ENCODE measurements at places on chromosomes 12 and 14.

GRCh38 chr12:3761116-3761735 lies 8.3 kb upstream of the CRACR2A start:
- DNase-seq = no peak

- DNase-seq = no peak
Observed at GRCh38 chr14:97273540-97273939, 476.4 kb downstream of the VRK1 start.

DNA sequence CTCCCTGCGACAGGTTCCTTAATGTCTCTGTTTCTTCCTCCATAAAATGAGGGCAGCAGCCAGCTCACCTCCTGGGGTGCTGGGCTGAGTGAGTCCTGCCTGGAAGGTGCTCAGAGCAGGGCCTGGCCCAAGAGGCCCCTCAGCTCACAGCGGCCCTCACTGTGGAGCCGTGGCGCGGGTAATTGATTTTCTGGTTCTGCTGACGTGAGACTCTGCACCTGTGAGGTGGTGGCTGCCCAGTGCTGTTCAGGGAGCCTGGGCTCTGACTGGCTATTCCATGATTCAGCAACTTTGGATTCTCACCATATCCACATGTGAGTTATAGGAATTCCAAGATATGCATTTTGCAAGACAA lies 266.6 kb downstream of the ADGRD1 start:
- DNase-seq = no peak

DNA sequence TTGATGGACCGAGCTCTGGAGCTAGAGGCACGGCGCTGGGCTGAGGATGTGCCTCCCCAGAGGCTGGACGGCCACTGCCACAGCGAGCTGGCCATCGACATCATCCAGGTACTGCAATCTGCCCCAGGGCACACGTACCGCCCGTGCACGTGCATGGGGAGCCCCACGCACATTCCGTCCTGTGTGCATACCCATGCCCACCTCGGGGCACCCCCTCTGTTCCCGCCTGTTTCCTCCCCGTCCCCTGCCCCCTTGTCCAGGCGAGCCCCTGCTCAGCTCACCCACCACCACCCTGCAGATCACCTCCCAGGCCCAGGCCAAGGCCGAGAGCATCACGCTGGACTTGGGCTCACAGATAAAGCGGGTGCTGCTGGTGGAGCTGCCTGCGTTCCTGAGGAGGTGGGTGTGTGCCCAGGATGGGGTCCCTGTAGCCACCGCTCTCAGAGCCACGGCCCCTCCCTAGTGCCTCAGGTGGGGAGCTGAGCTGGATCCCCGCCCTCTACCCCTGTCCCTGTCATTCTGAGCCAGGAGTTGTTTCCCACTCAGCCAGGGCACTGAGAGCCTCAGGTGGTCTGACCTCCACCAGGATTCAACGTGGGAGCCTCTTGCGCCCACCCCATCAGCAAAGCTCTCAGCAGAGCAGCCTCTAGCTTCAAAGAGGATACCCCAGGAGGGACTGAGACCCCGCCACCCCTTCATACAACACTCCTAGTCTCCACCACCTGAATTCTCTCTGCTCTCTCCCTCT lies 6.9 kb downstream of the TNFAIP2 start:
- DNase-seq = no peak

DNA sequence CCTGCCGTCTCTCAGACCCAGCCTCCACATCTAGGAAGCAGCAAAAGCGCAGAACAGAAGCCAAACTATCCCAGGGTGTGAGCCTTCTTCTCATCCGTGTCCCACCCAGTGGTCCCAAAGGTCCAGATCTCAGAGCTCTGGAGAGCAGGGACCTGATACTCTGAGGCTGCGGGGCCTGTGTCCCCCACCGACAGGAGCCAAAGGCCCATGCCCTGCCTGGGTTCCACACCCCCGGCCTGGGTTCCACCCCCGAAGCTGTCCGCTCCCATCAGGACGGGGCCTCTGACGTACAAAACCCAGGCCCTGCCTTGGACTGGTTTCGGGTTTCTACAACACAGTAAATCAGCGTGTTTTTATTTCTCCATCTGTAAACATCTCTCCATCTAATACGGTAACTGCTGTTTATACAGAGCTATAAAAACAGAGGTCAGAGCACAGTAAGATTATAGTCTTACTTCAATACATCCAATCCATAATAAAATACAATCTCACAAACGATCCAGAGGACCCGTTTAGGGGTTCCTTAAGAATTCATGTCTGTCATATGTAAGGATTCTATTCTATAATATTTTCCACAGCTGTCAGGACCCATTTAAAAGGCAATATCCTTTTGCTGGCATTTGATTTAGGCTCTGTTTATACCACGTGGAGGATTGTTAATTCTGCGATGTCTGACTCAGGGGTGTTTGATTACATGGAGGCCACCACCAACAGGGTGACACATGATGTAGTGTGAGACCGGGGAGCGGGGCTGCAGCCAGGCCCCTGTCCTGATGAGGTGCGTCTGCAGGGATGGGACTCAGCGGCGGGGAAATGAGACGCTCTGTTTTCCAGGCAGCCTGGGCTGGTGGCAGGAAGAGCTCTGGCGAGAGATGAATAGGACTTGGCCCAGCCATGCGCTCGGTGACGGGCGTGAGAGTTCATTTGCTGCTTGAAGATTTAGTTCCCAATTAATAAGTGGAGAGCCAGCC lies 110.3 kb downstream of the DICER1 start:
- DNase-seq = no peak

DNA sequence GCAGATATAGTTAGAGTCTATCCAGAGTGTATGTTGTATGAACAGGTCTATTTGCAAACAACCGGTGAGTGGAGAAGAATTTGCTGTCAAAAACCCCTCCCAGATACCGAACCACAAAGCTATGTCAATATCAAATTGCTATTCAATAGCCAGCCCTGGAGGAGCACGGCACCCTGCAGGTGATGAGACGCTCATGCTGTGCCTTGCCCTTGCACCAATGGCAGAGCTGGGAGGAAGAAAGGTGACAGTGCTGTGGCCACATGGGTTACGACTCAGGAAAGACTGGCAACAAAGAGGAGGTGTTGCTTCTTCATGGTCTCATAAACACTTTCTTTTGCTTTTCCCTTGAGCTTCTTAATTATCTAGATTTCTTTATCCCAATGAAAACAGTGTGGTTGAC lies 55.7 kb downstream of the PAX9 start:
- no peak for DNase-seq

- no peak for DNase-seq
Observed at GRCh38 chr12:24840046-24840800, 108.7 kb downstream of the BCAT1 start.

DNA sequence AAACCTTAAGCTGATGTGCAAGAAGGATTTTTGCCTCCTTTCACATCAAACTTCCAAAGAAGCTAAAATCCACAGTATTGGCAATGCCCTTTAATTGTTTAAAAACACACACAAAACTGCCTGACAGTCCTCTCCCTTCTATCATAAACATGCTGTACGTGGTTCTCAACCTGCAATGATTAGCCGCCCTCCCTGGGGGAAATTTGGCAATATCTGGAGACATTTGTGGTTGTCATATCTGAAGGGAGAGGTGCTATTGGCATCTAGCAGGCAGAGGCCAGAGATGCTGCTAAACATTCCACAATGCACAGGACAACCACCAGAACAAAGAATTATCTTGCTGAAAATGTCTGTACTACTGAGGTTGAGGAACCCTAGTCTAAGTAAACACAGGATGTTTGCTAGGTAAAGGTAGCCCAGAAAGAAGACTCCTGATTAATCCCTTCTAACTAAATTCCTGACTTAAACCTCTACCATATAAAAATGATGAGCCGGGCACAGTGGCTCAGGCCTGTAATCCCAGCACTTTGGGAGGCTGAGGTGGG lies 1.2 kb downstream of the ACOT6 start:
- DNase-seq = no peak

- DNase-seq = no peak
Observed at GRCh38 chr12:7512553-7512952, 9.0 kb upstream of the CD163 start.

DNA sequence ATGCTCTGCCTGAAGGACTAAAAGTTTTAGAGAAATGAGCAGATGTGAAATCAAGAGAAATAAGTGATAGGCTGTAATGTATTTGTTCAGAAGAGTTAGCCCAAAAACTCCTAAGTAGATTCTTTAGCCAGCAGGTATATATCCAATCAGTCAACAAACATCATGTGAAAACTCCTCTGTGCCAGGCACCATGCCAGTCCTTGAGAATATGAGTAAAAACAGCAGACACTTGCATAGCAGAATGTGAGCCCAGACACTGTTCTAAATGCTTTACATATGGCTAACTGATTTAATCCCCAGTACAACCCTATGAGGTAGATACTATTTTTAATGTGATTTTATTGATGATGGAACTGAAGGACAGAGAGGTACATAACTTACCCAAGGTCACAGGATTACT lies 329.8 kb downstream of the PAWR start:
- DNase-seq = no peak

DNA sequence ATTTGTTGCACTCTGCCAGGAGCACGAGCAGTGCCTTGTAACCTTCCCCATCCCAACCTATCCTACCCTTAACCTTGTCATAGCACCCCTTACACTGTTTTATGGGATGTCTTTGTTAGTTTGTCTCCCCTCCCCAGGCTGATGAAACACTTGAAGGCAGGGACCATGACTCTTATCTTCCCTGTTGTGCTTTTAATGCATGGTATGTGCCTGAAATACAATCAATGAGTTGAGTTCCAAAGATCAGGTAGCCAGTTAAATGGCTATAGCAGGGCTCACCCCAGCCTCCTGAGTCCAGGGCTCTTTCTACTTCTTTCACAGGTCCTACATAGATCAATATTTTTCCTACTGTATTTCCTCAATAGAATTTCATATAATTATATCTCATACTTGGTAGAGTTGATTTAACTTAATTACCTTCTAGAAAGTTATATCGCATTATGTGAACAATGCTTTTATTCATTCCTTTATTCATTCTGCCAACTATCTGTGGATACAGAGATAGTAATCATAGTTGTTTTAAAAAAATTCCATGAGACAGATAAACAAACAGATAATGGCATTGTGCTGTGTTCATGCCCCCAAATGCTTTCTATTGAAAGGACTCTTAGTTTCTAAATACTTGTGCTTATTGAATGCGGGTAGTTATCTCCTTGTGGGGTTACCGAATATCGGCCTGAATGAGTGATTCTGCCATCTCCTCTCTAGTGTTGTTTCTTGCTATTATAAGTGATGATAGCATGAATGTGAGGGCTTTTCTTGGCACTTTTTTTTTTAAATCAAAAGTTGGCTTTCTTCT lies 347.4 kb downstream of the NPAS3 start:
- no peak for DNase-seq

- DNase-seq = no peak
Observed at GRCh38 chr14:88137327-88137726, 132.4 kb downstream of the GPR65 start.

- DNase-seq = no peak
Observed at GRCh38 chr12:26466726-26467125, 271.4 kb downstream of the SSPN start.

GRCh38 chr14:52650774-52651173 lies 44.6 kb downstream of the ERO1A start:
- no peak for DNase-seq

- DNase-seq = no peak
Observed at GRCh38 chr14:85442996-85443395, 86.9 kb upstream of the FLRT2 start.

DNA sequence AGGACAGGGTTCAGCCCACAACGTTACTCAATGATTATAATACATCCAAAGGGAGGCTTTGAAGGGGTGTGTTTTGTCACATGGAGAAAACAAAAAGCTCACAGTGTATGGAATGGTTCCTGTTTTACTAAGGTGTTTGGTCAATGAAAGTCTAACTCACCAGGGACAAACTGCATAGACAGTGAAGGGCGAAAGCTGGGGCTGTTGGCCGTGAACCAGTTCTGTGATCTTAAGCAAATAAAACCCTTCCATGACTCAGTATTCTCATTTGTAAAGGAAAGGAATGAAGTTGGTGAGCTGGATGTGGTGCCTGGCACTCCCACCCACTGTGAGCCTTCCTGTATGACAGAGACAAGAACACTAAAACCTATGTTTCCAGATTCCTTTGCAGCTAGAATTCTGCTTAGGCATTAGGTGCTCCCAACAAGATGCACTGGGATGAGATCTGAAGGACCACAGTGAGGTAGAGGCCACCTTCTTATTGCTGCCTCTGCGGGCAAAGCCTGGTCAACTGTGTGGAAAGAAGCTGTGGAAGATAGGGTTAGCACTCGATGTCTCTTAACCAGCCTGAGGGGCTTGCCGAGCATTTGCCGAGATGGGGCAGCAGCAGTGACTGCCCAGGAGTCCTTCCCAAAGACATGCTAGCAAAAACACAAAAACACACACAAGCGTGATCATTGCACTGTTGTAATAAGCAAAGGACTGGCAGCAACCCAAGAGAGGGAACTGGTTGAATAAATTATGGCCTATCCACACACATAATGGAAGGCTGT lies 48.5 kb downstream of the VCPKMT start:
- DNase-seq = no peak

DNA sequence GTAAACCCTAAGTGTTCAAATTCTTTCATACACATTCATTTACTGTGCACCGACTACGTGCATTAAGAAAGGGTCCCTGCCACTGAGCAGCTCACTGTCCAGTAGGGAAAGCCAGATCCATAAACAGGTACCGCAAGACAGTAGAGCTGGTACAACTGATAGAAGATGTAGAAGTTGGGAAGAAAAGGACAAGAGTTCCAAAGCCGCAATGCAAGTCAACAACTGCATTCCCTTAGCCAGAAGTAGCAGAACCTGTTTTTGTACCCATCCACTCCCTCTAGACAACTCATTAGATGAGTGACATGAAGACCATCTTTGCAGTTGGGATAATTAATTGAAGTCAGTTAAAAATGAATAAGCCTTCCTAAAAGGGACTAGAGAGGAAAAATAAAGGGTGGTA lies 1.3 kb downstream of the SENP1 start:
- no peak for DNase-seq

DNA sequence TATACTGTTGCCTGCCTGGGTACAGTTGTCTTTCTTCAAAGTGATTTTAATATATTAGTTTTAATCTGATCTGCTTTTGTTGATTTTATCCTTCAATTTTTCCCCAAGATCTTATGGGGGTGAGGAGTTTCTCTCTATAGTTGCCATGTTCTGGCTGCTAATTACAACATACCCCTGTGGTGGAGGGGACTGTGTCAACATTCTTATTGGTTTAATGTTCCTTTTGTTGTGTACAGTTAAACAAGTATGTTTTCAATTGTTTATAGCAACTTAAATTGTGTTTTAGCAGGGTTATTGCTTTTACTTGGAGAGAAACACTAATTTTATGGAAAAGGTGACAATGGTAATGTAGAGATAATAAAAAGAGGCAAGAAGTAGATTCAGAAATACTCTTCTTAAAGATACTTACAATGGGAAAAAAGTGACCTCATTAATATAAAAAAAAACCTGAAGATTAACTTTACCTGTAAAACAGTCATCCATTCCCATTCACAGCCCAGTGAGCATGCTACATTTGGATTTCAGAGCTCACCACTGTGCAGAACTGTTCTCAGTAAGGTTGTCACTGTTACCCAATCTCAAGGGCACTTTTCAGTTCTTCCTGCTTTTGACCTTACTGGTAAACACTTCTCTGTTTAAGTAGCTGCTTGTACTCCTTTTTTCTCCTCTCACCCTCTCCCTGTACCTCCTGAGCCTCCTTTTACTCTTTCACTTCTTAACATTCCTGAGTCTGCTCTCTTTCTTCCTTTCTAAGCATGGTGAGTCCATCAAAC lies 8.1 kb upstream of the LRRK2 start:
- no peak for DNase-seq
